ENCODE measurements at places on chromosomes 3 and 15.
A peak's percentile ranks its signal among the peaks of the same experiment; 100 is the strongest.

DNA sequence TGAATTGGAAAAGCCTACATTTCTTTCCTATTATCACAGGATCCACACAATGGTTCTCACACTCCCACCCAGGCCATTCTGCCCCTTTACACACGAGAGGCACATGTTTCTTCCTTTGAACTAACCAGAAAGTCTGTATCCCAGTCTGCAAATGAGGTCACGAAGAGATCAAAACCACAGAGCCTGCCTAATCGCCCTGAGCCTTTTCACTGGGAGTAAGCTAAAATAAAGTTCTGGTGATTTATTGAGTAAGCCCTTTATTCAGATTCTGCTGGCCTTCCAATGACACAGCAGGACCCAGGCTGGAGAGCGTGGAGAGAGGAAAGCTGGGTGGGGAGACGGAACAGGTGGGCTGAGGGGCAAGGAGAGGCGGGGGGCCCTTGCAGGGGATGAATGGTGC lies 78.7 kb downstream of the ATP1B3 start:
- DNase-seq: no peak

DNA sequence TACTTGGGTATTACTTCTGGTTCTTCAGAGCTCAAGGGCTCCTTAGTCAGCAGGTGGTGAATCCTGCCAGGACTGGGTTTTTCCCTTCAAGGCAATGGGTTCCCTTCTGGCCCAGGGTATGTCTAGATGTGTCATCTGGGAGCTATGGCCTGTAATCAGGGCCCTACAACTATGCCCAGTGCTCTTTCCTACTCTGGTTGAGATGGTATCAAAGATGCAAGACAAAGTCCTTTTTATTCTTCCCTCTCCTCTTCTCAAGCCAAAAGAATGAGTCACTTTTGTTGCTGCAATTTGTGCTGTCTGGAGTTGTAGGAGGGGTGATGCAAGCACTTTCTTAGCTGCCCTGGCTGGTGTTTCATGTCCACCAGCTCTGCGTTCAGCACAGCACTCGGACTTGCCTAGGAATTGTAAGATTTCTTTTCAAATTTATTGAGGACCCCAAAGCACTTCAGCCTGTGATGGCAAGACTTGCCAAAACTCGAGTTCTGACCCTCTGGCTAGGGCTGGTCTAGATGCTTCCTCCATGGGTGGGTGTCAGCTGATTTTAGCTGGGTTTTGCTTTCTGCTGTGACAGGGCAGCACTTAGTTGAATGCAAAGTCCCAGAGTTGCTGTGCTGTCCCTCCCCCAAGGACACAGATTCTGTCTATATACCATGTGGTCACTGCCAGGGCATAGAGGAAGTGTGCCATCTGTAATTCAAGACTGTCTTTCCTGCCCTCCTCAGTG lies 129.2 kb upstream of the CBLB start:
- DNase-seq: peak; percentile 51

- no peak for DNase-seq
These were observed 8.3 kb upstream of the NR2E3 start for GRCh38 chr15:71801935-71802655.

DNA sequence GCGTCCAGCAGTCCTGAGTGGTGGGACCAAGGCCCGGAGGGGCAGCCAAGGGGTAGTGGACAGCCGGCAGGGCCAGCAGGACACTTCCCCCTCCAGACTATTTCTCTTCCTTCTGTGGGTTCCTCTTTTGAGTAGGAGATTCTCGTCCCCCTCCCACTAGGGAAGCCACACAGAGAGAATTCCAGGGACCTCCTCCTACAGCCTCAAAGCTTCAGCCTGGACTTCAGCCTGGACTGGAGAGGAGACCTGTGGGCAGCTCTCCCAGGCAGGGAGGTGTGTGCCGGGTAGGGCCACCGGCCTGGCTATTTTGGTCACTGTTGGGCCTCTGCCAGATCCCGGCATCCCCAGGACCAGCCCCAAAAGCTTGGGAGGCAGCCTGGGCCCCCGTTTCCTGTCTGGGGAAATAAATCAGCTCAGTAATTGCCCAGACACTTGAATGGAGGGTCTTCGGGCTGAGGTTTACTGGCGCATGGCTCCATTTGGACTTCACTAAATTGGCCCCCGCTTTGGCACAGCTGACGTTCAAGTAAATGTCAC lies 1.3 kb downstream of the SLC6A6 start:
- no peak for DNase-seq

- DNase-seq: no peak
These were observed 1191.2 kb downstream of the NSUN3 start for GRCh38 chr3:95254061-95254460.

DNA sequence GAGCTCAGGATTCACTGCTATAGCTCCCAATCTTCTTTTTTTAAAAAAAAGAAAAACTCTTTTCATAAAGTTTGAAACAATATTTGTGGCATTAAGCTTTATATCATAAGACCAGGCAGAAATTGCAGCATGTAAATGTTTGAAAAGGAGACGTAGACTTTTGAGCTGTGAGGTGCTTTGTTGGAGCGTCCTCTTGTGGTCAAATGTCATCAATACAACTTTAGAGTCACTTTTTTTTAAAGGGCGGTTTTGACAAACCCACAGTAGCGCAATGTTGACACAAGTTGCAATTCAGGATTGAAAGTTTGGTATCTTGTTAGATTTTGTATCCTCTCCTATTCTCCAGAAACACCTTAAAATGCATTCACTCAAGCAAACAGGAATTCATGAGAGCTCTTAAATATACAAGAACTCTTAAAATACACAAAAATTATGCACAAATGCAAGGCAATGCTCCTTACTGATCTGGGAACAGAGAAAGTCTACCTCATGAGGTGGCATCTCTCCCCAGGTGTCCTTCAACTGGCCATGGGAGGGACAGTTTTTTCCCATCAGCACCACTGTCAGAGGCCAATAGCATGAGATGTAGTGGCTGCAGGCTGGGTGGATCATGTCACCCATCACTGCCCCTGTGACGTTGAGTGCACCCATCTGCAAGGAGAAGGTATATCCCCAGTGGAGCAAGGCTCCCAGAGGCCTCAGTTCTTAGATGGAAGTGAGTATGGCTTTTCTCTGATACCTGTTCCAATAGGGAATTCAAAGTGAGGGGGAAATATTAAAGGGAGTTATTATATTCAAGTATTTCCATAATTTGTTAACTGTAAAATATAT lies 70.7 kb downstream of the ANXA2 start:
- peak; percentile 61 for DNase-seq

DNA sequence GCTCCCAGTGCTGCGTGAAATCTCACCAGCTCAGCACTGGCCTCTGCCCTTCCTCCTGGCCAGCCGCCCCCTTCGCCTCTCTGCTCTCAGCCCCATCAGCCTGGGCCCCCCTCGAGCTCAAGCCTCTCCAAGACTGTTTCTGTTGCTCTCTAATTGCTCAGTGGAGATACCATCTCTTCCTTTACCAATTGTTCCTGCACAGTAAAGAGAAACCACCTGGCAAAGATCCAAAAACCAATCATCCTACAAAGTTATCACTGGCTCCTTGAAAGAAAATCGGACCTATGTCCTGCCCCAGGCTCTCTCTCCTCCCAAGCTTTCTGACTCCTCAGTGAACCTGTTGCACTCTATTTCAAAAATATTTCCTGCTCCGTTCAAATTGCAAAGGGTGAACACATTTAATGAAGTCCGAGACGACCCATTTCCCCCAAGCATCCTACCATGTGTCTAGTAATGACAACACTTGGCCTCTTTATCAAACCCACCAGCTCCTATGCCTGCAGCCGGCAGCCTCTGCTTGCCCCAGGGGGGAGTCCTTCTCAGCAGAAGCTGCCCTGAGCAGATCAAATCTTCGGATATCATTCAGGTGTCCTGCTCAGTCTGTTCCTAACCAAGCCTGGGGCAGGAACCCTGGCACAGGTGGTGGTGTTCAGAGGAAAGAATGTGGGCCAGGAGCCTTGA lies 53.7 kb upstream of the FAM174B start:
- DNase-seq: no peak

GRCh38 chr3:126058666-126059065 lies 25.3 kb downstream of the SLC41A3 start:
- DNase-seq: no peak

DNA sequence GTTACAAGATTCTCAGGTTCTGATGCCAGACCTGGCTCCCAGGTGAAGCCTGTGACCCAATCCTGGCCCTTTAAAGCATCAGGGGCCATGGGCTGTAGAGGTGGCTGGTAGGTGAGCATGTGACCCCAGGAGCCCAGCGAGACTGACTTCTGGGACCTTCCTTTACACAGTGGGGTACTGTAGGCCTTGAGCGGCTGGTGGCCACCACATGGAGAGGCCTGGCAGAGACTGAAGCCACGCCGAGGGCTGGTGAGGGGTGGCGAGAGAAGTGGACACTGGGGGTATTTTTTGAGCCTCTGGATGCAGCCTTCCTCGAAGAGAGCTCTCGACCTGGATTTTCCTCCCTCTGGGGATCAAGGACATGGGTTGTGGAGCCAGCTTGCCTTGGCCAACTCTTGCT lies 71.2 kb upstream of the ITGA11 start:
- DNase-seq: no peak

GRCh38 chr3:115190747-115191146 lies 43.7 kb upstream of the ZBTB20 start:
- no peak for DNase-seq

DNA sequence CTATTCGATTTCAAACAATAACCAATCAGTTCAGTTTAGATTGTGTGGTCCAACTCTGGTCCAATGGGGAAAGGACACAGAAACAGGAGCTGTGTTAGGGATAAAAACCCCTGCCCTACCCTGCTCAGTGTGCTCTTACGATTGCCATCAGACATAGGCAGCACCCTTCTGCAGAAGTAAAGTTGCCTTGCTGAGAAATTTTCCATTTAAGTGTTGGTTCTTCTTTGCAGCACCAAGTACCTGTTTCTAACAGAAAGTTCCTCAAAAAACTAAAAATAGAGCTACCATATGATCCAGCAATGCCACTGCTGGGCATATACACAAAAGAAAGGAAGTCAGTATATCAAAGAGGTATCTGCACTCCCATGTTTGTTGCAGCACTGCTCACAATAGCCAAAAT lies 206.2 kb upstream of the CNTN4 start:
- DNase-seq: no peak

DNA sequence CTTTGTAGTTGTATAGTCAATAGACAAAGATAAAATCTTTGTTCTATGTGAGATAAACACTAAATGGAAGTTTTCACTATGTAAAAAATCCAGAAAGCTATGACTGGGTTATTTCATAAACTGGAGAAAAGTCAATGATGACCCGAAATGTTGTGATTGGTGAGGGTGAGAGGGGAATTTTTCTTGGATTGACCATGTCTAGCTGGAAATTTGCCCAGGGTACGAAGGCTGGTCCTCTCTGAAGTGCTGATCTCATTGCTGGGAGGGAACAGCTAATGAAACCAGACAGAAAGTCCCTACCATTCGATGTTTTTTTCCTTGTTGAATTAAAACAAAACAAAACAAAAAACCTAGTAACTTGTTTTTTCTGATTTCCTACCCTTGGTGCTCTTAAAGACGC lies 14.3 kb downstream of the TPRG1 start:
- DNase-seq: no peak

GRCh38 chr3:61704807-61705206 lies 143.4 kb downstream of the PTPRG start:
- no peak for DNase-seq
